ENCODE measurements at places on chromosomes 2 and 18.

DNA sequence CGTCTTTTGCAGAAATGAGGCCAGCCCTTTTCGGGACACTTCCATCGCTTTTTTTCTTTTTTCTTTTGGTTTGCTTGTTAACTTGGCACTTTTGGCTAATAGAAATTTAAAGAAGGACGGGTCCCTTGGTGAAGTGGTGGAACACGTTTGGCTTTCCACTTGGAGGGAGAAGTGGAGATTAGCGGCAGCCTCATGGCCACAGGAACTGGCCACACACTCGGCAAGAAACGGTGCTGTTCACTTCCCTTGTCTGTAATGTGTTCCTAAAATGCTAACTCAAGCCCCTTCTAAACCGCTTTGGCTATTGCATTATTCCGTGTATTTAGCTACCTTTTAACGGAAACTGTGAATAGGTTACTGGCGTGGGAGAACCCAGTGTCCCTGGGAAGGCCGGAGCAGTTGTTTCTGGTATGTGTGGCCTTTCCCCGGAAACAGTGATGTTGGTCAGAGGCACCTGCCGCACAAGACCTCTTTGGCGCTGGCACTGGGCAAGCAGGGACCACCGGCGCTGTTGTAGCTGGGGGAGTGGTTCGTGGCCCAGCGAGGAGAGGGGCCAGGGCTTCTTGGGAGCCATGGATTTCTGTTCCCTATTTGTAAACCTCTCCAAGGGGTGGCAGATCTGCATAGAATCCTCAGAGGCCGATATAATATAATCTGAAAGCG is 981 bp downstream of the RAMP1 start:
- no peak for DNase-seq

GRCh38 chr18:905307-905947 is 756 bp downstream of the ADCYAP1 start:
- no peak for DNase-seq

DNA sequence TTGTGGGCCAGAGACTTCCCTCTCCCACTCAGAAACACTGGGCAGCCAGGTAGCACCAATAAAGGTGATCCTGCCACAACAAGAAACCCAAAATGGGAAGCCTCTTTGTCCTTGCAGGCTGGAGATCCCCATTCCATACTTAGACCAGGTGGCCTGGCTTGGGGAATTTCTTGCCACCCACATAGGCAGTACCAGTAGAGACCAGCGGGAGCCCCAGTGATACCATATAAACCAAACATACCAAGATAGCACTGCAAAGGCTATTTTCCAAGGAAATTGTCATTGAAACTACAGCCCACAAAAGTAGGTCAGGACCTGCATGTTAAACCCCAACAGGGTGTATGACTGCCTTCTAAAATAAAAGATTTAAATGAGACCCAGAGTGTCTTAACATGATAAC is 171.6 kb downstream of the DIS3L2 start:
- DNase-seq, result no peak

DNA sequence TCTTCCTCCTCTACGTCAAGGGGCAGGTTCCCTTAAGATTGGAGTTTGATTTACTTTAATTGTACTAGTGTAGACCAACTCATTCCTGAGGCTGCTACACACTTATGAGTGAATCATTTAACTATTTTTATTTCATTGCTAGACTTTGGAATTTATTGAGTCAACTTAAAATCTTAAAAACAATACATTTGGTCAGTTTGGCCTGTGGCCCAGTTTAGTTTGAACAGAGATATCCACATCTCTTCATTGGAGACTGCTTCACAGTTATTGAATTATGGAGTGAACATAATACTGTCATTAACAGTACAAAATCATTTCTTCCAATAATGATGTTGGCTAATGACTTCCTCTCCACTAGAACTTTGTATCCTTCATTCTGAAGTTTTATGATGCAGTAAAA is 34.5 kb upstream of the STPG4 start:
- DNase-seq, result no peak

DNA sequence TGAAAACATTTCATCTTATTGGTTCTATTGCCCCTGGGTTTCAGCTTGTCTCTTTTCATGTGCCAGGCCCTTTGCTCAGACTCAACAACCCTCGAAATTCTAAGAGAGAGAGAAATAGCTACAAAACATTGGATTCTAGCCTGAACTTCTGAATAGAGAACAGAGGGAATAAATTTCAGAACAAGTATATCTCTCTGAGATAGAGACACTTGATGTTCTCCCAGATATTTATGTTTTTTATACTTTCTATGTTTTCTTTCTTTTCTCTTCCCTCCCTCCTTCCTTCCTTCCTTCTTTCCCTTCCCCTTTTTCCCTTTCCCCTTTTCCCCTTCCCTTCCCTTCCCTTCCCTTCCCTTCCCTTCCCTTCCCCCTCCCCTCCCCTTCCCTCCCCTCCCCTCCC is 279.5 kb upstream of the SPRED2 start:
- DNase-seq, result no peak

GRCh38 chr2:127401757-127402695 is 14.3 kb upstream of the MAP3K2 start:
- no peak for DNase-seq

GRCh38 chr18:48945953-48946217 is 4.9 kb downstream of the SMAD7 start:
- no peak for DNase-seq

GRCh38 chr2:170465241-170465640 is 249.9 kb upstream of the SP5 start:
- no peak for DNase-seq

DNA sequence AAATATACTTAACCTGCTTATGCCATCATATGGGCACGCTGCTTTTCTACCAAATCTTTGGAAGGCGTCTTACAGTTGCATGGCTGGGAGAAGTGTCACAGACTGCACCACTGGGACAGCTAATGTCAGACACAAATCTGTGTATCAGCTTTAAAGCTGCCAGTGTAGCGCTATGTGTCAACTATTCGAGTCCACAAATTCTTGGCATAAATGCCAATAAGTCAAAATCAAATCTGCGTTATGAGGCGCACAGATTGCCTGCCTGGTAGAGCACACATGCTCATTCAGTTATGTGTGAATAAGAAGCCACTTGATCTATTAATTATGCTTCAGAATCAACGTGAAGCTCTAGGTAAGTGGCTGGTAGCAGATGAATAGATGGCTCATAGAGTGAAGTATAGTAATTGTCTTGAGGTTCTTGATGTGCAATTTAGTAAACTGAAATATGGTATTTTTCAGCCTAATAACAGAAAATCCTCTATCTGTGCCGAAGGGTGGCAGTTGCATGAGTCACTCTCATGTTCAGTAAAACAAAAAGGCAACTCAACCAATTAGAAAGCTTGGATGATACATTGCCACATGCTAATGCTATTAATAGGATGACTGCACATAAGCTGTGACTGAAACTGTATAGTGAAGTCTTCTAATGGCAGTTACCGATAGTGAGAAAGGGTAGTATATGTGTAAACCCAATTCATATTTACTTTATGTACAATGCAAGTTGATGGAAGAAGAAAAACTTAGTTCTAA is 52.0 kb downstream of the DCC start:
- no peak for DNase-seq

- DNase-seq, result no peak
Measured at GRCh38 chr2:97849881-97850528, 136.6 kb downstream of the ZAP70 start.

GRCh38 chr18:45373286-45373880 is 241.9 kb upstream of the SLC14A2 start:
- DNase-seq, result no peak

- DNase-seq, result no peak
Measured at GRCh38 chr18:63183952-63184770, 135.4 kb downstream of the BCL2 start.

DNA sequence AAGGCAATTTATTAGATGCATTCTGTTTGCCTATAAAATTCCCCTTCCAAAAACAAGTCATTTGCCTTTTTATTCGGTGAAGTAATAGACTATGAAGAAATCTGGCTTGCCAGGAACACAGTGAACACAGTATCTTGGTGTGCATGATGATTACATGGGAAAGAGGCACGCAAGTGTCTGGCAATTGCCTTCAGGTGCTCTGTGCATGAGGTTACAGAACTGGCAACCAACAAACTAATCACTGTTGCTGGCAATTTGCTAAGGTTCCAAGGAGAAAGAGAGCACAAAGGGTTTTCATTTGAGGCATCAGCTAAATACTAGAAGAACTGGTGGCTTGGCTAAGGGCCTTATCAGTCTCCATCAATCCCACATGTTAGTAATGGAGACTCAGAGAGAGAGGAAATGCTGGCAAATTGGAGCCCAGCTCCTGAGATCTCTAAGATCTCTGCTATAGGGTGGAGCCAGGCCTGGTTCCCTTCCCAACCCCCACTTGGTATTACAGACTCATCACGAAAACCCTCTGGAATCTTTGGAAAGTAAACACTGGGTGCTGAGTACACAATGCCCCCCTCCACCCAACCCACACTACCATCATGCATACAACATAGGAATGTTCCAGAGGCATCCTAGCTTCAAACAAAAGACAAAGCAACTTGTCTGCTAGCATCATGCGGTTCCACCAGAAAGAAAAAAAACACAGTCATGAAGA is 10.4 kb downstream of the RNF152 start:
- no peak for DNase-seq

DNA sequence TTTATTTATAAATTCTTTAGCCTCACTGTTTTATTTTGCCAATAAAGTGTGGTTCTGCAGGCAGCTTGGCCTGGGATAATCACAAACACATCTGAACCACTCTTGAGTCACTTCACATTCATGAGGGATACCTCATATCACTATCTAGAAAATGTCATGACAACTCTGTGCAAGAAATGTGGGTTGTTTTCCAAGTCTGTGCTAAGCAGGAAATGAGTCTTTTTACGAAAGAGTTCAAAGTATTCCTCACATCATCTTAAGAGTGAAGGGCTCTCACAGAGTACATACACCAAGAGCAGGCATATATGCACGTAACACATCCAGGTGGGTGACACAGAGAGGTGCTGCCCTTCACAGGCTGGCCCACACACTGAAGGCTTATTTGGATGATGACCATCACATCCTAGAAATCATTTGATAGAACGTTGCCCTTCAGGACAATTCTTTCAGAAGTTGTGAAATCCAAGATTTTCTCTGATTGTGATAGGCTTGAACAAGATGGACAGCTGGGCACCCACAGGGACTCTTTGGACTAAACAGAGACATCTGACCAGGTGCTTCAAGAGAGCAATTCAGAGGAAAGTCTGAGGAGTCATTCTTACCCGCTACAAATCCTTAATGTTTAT is 811.1 kb upstream of the LRATD1 start:
- DNase-seq, result no peak

GRCh38 chr18:29556070-29556469 is 1379.1 kb upstream of the CDH2 start:
- no peak for DNase-seq

- DNase-seq, result no peak
Measured at GRCh38 chr18:44693030-44693784, 12.5 kb downstream of the SETBP1 start.

GRCh38 chr2:239302083-239302807 is 98.6 kb downstream of the HDAC4 start:
- no peak for DNase-seq

GRCh38 chr2:190121971-190122370 is 59.4 kb upstream of the MSTN start:
- DNase-seq, result no peak

DNA sequence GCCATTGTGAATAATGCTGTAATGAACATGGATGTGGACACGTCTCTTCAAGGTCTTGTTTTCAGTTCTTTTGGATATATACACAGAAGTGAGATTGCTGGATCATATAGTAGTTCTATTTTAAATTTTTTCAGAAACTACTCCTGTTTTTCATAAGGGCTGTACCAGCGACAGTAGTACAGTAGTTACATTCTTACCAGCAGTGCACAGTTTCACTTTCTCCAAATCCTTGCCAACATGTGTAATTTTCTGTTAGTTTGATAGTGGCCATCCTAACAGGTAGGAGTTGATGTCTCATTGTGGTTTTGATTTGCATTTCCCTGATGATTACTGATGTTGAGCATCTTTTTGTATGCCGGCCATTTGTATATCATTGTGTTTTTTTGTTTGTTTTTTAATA is 81.7 kb downstream of the EPC2 start:
- DNase-seq, result no peak

DNA sequence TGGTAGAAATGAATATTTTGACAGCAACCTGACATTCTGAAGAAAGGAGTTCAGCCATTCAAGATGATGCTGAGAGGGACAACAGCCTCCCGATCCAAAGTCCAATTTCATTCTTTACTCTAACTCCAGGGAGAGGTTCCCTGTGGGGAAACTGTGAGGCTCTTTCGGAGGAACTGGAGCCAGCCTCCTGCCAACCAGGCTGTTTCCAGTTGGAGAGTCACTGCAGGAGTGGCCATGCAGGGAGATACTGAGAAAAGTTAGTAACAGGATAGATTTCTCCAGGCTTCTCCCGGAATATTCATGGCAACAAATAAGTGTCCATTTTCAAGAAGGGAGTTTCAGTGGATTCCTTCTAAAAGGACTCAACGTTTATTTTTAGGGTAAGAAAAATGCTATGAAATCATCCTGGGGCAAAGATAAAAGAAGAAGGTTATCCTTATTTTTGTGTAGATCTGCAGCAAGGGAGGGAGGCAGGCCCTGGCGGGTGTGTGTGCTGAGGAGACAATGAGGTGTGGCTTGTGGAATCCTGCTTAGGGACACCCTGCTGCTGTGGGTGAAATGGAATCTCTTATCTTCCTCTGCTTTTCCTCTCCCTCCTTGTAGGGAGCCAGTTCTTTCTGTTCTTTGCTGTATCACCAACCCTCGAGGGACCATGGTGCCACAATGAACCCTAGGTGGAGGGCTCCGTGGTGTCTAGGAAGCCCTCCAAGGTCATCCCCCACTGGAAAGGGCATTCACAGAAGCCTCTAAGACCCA is 18.1 kb downstream of the KLHL14 start:
- DNase-seq, result no peak

DNA sequence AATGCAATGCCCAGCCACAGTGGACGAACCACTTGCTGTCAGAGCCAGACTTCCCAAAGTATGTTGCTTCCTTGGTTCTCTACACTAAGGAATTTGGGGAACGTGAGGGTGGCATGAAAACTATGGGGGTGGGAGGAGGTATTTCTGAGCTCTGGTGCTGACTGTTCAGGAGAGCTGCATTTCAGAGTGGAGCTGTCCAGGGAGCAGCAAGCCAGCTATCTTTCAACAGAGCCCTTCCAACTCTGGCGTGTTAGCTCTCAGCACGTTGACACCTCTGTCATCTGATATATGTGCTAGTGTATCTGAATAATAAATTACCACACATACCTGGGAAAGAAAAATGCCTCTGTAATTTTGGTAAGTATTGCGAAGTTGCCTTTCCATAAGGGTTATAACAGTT is 66.1 kb downstream of the SAP130 start:
- no peak for DNase-seq

GRCh38 chr2:43178602-43179542 is 47.5 kb downstream of the ZFP36L2 start:
- DNase-seq, result no peak

- no peak for DNase-seq
Measured at GRCh38 chr2:71934595-71935261, 212.9 kb downstream of the CYP26B1 start.

- DNase-seq, result no peak
Measured at GRCh38 chr18:7607540-7608173, 40.5 kb downstream of the PTPRM start.
